ENCODE measurements at places on chromosomes 5 and 9. TPM values are rescaled to one million over a fixed set of nuclear protein-coding genes. Genes with fewer than 3 reads are reported as not detected.

GRCh38 chr9:122780026-122780425 lies 8.7 kb upstream of the OR5C1 start:
- no peak for DNase-seq

- no peak for DNase-seq
These were observed 48.4 kb downstream of the PSD2 start for GRCh38 chr5:139843991-139844390.

DNA sequence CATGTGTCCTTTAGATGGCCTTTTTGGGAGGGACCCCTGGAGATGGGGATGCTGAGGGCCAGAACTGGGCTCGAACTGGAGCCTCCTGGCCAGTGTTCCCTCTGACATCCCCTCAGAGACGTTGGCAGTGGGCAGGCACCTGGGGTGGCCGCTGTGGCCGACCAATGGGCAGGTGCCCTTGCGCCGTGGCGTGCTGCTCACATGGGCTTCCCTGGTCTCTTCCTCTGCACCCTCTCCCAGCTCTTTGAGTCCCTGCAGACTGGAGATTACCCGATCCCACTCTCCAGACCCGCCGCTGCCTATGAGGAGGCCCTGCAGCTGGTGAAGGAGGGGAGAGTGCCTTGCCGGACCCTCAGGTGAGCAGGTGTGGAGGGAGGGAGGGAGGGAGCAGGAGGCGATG lies 19.9 kb upstream of the DOLPP1 start:
- no peak for DNase-seq

The HTR1A gene
- not detected for total RNA-seq

The DDX4 gene
- total RNA-seq, result not detected

The ZFP37 gene
- total RNA-seq, result 1.1 TPM

- DNase-seq, result no peak
These were observed 34.4 kb upstream of the NSMF start for GRCh38 chr9:137493364-137494103.

- no peak for DNase-seq
These were observed 3.5 kb downstream of the DBN1 start for GRCh38 chr5:177469750-177470525.

The PCDHGA3 gene
- 9.8 TPM for total RNA-seq

GRCh38 chr5:144472221-144472620 lies 301.5 kb downstream of the KCTD16 start:
- no peak for DNase-seq

The EGFL7 gene
- total RNA-seq, result 72.0 TPM

- no peak for DNase-seq
These were observed 182.9 kb upstream of the MEF2C start for GRCh38 chr5:89065919-89066318.

The PCDHA6 gene
- total RNA-seq, result not detected

The C8G gene
- total RNA-seq, result 1.3 TPM

DNA sequence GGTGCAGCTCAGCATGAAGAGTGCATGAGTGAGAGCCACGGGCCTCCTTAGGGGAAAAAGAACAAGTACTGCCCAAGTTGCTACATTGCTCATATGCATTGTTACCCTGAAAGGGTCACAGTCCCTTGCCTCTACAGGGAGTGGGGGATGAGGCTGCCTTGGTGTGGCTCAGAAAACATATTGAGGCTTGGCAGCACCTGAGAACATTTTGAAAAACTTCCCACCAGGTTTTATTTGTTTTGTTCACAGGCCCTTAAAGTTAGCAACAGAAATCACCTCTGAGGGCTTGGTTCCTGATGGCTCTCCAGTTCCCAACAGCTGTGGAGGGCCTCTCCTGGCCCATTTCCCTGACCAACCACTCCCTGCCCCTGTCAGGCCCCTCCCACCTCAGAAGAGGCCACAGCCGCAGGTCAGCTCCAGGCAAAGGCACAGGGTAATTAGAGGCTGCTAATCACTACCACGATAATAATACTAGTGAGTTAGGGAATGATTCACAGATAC lies 90.7 kb upstream of the ADRA1B start:
- no peak for DNase-seq

DNA sequence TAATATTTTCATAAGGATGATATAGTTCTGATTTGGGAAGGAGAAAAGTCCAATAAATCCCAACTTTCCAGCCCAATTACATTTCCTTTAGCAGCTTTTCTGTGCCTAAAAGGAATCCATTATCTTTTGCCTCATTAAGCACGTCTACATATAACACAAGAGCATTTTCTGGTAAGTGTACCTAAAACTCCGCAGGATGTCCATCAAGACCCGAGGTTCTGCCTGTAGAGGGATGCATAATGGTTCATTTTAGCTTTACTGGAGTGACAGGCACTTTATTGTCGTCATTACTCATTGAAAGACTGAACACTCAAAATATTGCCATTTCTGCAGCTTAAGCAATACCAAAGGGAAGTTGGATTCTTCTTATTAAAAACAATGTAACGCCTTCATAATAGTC lies 669.0 kb downstream of the PRELID2 start:
- DNase-seq, result no peak

DNA sequence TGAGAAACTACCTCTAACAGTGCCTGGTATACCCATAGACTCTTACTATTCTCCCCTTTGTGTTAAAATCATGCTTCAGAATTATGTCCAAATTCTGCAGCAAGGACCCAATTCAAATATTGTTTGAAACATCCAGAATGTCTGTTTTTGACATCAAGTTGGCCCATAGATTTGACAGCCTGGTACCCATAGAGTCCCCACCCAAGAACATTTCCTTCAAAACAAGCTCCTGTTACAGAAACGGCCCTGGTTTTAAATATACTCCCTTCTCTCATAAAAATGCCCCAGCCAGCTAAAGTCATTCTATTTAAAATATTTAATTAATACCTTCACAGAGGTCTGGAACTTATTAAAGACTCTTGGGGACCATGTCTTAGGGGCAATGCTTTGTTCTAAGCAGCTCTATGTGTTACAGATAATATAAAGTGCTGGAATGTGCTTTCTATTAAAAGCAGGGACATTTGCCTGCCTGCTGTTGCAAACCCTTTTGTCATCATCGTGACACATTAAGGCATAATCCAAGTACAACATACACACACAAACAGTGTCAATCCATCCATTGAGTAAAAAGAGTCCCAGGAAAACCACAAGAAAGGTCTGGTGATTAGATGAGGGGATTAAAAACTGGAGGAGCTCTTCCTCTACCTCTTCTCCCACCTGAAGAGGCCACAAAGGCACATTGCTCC lies 321.7 kb downstream of the MLLT3 start:
- DNase-seq, result no peak

GRCh38 chr5:38023799-38024198 lies 184.0 kb upstream of the GDNF start:
- DNase-seq, result no peak

- no peak for DNase-seq
These were observed 390.3 kb downstream of the PDE4D start for GRCh38 chr5:59503220-59503619.

GRCh38 chr5:150139334-150139733 lies 16.3 kb downstream of the PDGFRB start:
- DNase-seq, result no peak

DNA sequence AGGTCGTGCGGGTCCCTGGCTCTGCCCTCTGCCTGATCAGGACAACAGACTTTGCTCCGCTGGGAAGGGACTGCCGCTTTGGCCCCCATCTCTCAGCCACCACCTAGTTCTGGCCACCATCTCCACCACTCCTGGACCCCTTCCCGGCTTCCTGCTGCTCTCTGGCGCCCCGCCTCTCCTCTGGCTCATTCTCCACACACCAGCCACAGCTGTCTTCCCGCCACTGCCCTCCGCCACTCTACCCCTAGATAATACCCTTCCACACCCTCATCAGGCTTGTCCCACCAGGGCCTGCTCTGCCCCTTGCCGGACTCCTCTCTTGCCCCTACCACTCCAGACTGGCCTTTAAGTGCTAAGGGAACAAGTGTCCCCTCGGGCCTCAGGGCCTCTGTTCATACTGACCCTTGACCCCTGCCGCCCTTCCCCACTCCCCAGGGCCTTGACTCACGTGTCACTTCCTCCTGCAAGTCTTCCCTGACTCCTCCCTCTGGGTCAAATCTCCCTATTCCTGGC lies 3.0 kb upstream of the CDX1 start:
- peak; percentile 88 for DNase-seq

The PDGFRB gene
- 57.2 TPM for total RNA-seq

DNA sequence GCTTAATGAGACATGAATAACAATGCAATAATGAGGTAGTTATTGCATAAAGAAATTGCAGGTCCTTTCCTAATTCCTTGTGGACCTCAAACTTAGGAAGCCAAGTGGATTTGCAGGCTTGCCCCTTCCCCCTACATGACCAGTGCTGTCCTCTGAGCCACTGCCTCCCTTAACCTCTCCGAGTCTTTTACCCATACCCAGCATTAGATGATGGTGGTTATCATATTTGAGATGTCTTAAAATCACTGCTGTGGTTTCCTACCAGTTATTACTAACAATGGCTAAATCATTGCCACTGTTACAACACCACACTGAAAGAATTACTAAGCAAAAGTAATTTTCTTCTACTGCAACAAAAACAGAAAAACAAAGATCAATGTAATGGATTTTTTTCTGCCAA lies 170.8 kb downstream of the EDIL3 start:
- no peak for DNase-seq

DNA sequence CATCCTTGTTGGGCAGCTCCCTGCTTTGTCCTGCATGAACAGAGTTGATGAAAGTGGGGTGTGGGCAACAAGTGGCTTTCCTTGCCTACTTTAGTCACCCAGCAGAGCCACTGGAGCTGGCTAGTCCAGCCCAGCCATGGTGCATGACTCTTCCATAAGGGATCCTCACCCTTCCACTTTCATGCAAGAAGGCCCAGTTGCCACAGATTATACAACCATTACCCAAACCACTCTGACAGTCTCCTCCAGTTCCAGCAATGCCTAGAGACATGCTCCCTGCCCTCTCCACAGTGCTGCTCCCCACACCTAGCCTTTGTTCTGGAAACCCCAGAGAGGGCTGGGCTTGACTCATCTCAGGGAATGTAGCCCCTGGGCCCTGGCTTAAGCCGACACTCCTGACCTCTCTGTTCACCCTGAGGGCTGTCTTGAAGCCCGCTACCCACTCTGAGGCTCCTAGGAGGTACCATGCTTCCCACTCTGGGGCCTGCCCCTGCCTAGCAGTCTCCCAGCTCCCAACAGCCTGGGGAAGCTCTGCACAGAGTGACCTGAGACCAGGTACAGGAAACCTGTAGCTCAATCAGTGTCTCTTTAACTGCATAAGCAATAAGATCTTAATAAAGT lies 3.9 kb downstream of the SLC35A4 start:
- no peak for DNase-seq

The FAM53C gene
- total RNA-seq, result 30.8 TPM

The CDH9 gene
- not detected for total RNA-seq

- DNase-seq, result no peak
These were observed 10.7 kb upstream of the PRXL2C start for GRCh38 chr9:96665789-96666188.

GRCh38 chr9:5529683-5530221 lies 19.4 kb downstream of the PDCD1LG2 start:
- no peak for DNase-seq

DNA sequence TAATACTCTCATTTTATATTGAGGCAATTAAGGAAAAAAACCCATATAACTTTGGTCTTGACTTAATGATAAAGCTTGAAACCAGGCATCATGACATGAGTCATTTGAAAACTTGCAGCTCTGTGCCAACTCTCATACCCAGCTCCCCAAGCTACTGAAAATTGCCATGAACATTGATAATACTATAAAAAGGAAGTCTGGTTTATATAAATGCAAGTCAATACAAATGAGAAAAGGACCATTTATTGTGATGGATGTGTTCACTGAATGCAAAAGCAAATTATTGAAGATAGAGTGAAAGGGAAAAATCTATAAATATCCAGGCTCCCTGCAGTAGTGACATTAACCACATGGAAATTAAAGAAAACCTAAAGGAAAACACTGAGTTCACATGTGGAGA lies 116.3 kb downstream of the DEPDC1B start:
- DNase-seq, result no peak
